ENCODE measurements at places on chromosomes 2 and 18. TPM values are rescaled to one million over a fixed set of nuclear protein-coding genes. Genes with fewer than 3 reads are reported as not detected.

UNC80 gene
- under 0.01 TPM for total RNA-seq

MSTN gene
- total RNA-seq, result 1.3 TPM

AMMECR1L gene
- 13.3 TPM for total RNA-seq

DNAJC5G gene
- not detected for total RNA-seq

HRH4 gene
- total RNA-seq, result 0.44 TPM

TWIST2 gene
- total RNA-seq, result 93.3 TPM

CCBE1 gene
- 5.7 TPM for total RNA-seq

RTP5 gene
- not detected for total RNA-seq

REG3G gene
- total RNA-seq, result not detected

SLC14A1 gene
- 0.19 TPM for total RNA-seq

COX7A2L gene
- total RNA-seq, result 141 TPM

C1GALT1C1L gene
- 1.4 TPM for total RNA-seq

GKN2 gene
- total RNA-seq, result not detected

PXDN gene
- 151 TPM for total RNA-seq

SDC1 gene
- total RNA-seq, result 3.6 TPM

FAM161A gene
- total RNA-seq, result 3.5 TPM

CFC1 gene
- not detected for total RNA-seq

TUBB6 gene
- total RNA-seq, result 240 TPM

CCDC74A gene
- total RNA-seq, result 6.3 TPM

RIT2 gene
- total RNA-seq, result not detected

GNAL gene
- total RNA-seq, result 20.7 TPM

SCN2A gene
- total RNA-seq, result 0.38 TPM

ASB18 gene
- total RNA-seq, result not detected

ORC2 gene
- total RNA-seq, result 35.1 TPM

RUFY4 gene
- 0.85 TPM for total RNA-seq

TMEM247 gene
- total RNA-seq, result not detected

IL1A gene
- total RNA-seq, result not detected

IL36G gene
- total RNA-seq, result not detected

DOK1 gene
- 45.4 TPM for total RNA-seq

HOXD4 gene
- total RNA-seq, result 6.7 TPM

VRK2 gene
- 18.5 TPM for total RNA-seq

NFATC1 gene
- total RNA-seq, result 9.8 TPM

NFU1 gene
- 142 TPM for total RNA-seq

ZFAND2B gene
- total RNA-seq, result 28.0 TPM

PDCD1 gene
- 0.57 TPM for total RNA-seq

ST6GAL2 gene
- total RNA-seq, result 0.17 TPM

CABLES1 gene
- 50.7 TPM for total RNA-seq

SLC5A7 gene
- under 0.01 TPM for total RNA-seq

GAL3ST2 gene
- not detected for total RNA-seq

BBS5 gene
- total RNA-seq, result 6.4 TPM

THSD7B gene
- 3.1 TPM for total RNA-seq

CPLX4 gene
- total RNA-seq, result not detected

RAB12 gene
- total RNA-seq, result 81.0 TPM

SLC9A2 gene
- 0.17 TPM for total RNA-seq

CRYGC gene
- total RNA-seq, result not detected

COLEC12 gene
- 44.5 TPM for total RNA-seq

AAMP gene
- total RNA-seq, result 94.9 TPM

ACTR2 gene
- 92.3 TPM for total RNA-seq

HOXD9 gene
- 6.4 TPM for total RNA-seq

FIGN gene
- total RNA-seq, result 9.5 TPM

ALLC gene
- not detected for total RNA-seq

FLACC1 gene
- total RNA-seq, result 2.1 TPM

RPS27A gene
- total RNA-seq, result 939 TPM

G6PC2 gene
- total RNA-seq, result not detected

B3GNT7 gene
- total RNA-seq, result 2.1 TPM

CAPN14 gene
- not detected for total RNA-seq

PNPT1 gene
- total RNA-seq, result 13.1 TPM

RSAD2 gene
- 22.4 TPM for total RNA-seq

PRKD3 gene
- total RNA-seq, result 40.6 TPM
